Nucleus accumbens (tissue), 56 donors: ENCODE measurements at places on chromosomes 1 and 21.

DNA sequence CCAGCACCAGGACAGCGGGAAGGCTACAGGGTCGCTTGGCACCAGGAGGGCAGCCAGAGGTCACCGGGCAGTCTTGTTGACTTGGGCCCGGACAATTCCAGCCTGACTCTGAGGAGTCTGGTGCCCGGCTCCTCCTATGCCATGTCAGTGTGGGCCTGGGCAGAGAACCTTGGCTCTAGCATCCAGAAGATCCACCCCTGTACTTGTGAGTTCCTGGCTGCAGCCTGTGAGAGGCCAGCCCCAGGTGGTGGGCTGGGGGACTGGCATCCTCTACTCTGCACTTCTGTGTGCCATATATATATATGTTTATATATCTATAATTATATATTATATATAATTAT lies 11.6 kb upstream of the PTPN7 start:
- DNase-seq: no peak

GRCh38 chr1:108041360-108042142 lies 76.6 kb upstream of the VAV3 start:
- DNase-seq: no peak

DNA sequence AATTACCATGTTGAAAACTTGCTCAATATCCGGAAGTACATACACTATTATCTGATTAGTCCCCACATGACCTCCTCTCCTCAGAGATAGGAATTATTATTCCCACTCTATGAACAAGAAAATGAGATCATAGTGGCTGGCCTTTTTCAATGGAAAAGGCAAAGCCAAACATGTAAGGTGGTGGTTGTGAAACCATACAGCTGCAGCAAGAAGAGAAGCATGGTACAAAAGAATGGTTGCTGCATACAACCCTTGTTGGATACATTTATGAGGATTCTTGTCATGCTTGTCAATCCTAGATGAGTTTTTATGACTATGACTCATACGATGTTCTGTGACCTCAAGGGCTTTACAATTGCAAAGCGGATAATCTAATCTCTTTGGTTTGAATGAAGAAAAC lies 514.7 kb downstream of the PLPP3 start:
- DNase-seq: no peak

- no peak for DNase-seq
Observed at GRCh38 chr1:22662318-22662717, 9.3 kb downstream of the C1QB start.

- DNase-seq: no peak
Observed at GRCh38 chr21:42161401-42161955, 57.5 kb upstream of the ABCG1 start.

DNA sequence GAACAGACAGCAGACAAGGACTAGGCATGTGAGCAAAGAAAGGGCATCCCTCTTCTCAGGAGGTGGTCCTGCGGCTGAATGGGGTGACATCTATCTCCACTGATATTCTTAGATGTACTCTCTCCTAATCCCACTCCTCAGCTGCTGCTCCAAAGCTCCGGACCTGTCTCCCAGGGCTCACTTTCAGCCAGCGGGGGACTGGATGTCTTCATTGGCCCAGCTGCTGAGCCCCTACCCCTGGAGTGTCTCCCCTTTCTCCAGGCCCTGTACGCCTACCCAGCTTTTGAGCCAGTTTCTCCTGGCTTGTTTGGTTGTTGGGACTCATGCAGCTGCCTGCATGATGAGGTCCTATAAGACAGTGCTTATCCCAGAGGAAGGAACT lies 28.8 kb upstream of the CSF1 start:
- DNase-seq: no peak

DNA sequence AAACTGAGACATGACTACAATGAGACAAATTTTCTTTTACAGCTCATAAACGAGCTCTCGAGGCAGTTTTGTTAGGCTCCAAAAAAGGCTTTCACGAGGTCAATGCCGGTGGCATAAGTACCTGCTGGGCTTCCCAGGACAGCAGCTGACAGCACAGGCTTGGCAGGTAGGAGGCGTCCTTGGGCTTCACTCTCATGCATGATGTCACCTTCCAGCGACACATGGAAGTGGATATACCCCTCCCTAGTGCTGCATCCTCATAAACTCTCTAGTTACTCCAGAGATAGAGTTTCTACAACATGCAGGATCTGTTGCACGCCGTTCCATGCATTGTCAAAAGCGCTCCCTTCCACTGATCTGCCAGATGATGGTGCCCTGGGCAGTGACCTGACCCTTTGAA lies 112.5 kb upstream of the PAXBP1 start:
- DNase-seq: no peak

- DNase-seq: no peak
Observed at GRCh38 chr1:213055767-213056166, 4.7 kb downstream of the RPS6KC1 start.

GRCh38 chr1:3352299-3352951 lies 102.0 kb upstream of the ARHGEF16 start:
- no peak for DNase-seq

GRCh38 chr1:160293020-160293968 lies 8.4 kb upstream of the PEX19 start:
- no peak for DNase-seq

DNA sequence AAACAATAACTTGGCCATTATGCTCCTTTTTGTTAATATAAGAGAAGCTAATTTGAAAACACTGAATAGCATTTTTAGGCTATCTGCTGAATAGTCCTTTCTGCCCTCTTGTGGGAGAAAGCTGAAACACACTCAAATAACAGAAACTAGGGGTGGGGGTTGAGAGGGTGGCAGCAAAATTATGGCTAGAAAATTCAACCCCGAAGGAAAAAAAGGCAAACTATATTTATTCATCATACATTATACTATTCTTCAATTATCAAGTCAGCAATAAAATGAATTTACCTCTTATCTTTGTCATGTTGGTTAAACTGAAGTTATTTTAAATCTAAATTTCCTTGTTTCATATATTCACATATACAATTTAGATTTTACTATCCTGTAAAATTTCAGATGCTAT lies 255.9 kb downstream of the FAF1 start:
- DNase-seq: peak; percentile 59

- DNase-seq: no peak
Observed at GRCh38 chr1:153100245-153100644, 5.9 kb upstream of the SPRR2E start.

- DNase-seq: no peak
Observed at GRCh38 chr1:220702733-220703270, 12.6 kb downstream of the C1orf115 start.

DNA sequence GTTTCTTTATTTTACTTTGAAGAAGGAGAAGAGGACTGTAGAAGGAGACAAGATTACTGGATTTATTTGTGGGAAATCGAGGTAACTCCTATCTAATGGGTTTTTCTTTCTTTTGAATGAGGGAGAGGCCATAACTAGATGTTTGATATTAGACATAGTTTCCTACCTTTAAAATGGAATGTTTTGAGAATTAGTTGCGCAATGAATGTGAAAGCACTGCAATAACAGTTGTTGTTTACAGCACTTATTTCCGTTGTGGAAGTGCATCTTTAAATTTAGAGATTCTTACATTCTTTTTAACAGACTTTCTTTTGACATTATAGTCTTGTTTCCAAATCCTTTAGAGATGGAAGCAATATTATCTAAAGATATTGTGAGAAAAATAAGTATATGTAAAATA lies 229.0 kb downstream of the SRGAP2C start:
- DNase-seq: no peak

DNA sequence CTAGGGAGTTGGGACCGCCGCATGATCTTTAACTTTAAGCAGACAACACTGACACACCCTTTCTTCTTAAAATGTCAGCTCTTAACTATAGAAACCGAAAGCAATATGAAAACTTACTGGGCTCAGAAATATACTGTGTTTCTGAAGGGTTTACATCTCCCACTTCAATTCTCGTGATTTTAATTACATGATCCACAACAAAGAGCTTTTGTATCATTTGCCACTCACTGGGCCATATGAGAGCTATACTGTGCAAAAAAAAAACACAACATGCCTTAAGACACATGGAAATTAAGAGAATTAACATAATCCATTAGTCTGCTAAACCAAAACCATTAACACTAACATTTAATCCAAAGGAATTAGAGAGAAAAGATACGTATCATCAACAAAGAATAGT lies 35.0 kb upstream of the RAP1GAP start:
- no peak for DNase-seq

GRCh38 chr1:13757693-13758092 lies 57.7 kb downstream of the PRDM2 start:
- no peak for DNase-seq

- DNase-seq: peak; percentile 24
Observed at GRCh38 chr1:19448491-19449439, 36.6 kb downstream of the CAPZB start.

- DNase-seq: peak; percentile 85
Observed at GRCh38 chr1:204350857-204351573, 8.7 kb downstream of the PLEKHA6 start.

DNA sequence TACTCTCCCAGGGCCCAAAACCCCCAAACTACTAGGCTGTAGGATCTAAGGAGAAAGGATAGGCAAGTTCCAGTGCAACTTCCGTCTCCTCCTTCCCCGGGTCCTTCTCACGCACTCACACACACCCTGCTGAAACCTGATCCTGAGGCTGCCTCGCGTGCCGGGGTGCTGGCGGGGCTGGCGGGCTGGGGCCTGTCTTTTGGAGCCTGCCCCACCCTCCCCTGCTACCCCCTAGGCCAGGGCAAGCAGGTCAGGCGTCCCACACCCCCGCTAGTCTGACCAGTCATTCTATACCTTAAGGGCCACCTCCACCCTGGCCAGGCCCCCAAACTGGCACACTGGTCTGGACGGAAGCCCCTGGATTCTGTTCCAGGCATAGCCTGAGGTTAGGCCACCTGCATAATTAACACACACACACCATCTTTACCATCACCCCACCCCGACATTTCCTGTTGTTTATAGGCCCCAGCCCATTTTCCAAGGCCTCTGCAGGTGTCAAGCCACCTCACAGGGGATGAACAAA lies 48.3 kb upstream of the ARTN start:
- DNase-seq: no peak
